Glutamatergic neuron (in vitro differentiated cells): ENCODE measurements at places on chromosomes 1 and 21. TPM values are rescaled to one million over a fixed set of nuclear protein-coding genes. Genes with fewer than 3 reads are reported as not detected.
A peak's percentile ranks its signal among the peaks of the same experiment; 100 is the strongest.

DNA sequence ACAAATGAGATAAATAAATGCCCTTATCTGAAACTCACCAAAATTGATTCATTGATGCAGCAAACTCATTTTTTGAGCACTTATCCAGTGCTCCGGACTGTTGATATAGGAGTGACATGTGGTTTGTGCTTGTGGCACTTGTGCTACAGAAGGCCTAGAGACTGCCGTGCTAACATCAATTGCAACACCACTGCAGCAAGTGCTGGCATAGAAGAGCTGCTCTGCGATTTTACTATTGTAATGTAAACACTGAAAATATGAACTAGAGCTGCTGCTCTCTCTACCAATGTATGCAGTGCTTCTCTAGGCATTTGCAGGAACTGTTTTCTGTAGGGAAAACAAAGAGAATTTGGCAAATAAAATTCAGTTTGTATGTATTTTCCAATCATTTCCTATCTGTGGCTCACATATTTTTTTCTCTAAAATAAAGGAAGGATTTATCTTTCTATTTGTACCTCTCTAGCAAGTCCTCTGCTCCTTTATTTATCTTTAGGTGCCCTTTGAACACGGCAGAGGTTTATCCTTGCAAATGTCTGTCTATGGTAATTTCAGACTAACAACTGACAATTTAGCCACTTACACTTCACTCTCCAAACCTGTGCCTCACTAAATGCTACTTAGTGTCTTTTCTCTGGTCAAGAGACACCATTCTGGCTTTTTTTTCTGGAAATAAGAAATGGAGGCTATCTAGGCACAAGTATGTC lies 409.5 kb upstream of the ADGRL2 start:
- no peak for DNase-seq

VN1R5 gene
- total RNA-seq = not detected

VAV3 gene
- total RNA-seq = 25.8 TPM

DNA sequence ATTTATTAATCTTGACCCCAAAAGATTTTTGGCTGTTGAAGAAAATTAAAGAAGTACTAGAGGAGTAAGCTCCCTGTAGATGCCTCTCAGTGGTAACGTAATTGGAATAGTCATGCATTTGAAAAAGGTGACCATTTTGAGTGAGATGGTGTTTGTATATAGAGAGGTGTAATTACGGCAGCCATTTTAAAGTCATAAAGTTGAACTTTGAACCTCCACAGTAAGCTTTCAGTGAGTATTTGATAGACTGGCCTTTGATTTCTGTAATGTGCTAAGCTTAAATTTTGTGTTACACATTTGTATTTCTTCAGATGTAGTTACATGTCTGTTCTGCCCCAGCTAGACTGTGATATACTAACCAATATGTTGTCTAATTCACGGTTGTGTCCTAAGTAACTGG lies 21.5 kb upstream of the TMCO2 start:
- no peak for DNase-seq

DNA sequence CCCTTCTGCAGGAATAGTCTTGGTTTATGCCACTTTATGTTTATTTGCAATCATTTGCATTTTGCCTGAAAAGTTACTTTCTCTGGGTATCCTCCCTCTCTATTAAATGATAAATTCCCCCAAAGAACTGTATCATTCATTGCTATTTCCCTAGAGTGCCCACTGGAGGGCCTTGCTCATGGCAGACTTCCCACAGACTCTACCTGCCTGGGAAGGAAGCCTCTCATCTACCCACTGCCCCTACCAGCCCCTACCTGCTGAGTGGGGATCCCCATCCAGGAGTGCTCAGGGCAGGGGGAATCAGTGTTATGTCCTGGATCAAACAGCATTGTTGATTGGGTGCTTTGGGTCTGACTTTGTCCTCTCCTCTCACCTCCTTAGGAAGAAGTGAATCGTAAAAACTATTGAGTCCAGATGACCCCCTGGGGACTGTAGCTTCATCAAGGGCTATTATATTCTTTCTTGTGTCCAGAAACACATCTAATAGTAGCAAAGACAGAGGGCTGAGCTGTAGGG lies 6.8 kb upstream of the LRRN2 start:
- DNase-seq = no peak

DNA sequence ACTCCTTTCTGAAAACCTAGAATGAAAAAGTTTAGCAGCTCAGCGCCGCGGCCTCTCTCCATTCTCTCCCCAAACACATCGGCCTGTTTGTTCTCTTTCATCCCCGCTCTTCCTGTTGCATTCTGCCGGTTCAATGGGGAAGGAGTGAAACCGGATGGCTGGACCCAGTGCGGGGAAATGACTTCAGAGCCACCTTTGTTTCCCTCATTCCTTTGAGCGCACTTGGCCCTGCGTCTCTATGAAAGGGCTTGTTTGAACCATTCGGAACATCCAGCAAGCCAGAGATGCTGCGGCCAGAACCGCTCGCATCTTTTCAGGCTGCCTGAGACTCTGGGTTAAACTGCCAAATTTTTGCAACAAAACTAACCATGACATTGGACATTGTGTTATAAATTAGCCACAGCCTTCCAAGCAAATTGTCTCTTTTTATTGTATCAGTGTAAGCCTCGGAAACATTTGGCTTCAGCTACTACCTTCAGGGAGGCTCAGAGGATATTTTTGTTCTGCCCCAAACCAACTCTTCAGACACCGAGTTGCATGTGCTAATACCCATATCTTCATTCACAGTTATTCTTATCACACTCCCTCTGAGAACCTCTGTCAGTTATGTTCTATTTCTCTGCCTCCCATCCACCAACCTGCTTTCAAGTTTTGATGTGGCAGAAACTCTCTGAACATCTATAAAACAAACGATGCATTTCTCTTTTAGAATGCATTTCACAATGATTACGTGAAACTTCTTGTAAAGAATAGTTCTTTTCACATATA lies 5.1 kb upstream of the OLIG1 start:
- no peak for DNase-seq

GRCh38 chr1:247386217-247386616 lies 29.8 kb upstream of the NLRP3 start:
- no peak for DNase-seq

AMY1C gene
- total RNA-seq = not detected

- no peak for DNase-seq
Observed at GRCh38 chr1:116712510-116712909, 41.7 kb upstream of the CD2 start.

- no peak for DNase-seq
Observed at GRCh38 chr1:40879482-40880175, 17.5 kb upstream of the CITED4 start.

- no peak for DNase-seq
Observed at GRCh38 chr1:45013551-45014209, 1.6 kb downstream of the UROD start.

- DNase-seq = no peak
Observed at GRCh38 chr1:65469889-65470340, 49.4 kb downstream of the LEPR start.

GPR61 gene
- total RNA-seq = 0.76 TPM

XKR8 gene
- 14.2 TPM for total RNA-seq

FCMR gene
- not detected for total RNA-seq

FNDC10 gene
- 11.9 TPM for total RNA-seq

GIPC2 gene
- total RNA-seq = not detected

DNA sequence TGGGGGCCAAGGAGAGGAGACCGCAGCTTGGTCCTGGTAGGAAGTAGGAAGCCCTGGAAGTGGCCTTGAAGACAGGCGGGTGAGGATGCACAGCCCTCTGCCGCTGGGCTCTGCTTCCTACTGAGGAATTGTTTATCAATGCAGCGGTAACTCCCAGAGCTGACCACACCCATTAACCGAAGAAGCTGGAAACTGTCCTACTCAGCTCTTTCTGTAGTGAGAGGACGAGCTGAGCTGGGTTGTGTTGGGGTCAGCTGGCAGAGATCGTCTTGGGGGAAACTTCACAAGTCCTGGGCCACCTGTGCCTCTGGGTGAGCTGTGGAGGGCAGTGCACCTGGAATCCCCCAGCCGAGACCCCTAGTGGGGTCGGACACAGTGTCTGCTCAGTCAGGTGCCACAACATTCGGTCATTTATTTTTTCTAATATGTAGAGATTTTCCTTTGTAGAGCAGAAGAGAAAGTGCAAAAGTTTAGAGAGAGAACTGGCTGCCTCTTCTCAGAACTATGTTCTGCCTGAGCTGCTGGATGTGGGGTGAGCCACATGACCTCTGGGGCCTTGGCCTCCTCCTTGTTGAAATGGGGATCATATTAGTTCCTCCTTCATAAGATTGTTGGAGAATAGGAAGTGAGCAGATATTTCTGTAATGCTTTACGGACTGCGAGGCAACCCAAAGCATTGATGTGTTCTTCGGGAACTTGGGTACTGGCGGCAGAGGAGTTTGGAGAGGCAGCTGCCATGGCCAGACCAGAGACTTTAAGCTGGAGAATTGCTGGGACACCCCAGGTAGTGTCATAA lies 3.6 kb downstream of the NECAP2 start:
- no peak for DNase-seq

DMRTA2 gene
- total RNA-seq = 0.42 TPM

GRCh38 chr21:18603980-18604379 lies 200.4 kb upstream of the TMPRSS15 start:
- no peak for DNase-seq

DNA sequence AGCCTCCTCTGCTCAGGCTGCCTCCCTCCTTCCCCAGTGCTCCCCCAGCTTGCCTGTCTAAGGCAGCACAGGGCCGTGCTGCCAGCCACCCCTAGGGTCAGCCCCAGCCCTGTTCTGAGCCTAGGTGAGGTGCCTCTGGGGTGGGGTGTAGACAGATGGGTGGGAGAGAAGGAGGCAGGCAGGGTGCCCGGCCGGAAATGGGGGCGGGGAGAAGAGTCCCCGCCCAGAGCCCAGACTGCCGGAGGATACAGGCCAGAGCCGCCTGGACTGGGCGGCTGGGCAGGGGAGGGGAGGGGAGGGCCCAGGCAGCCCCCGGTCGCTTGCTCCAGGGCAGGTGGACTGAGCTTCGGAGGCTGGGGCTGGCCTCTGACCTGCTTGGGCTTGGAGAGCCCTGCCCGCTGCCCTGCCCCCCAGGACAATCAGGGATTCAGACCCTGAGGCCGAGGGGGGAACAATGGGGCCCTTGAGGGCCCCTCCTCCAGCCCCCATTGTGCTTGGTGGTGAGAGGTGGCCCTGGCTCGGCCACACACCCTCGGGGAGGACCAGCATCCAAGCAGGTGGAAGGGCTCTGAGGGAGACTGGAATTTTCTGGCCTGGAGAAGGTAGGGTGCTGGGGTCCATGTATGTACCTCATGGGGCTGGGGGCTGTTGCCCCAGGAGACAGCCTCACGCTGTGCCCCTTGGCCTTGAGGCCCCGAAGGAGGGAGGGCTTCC lies at the start of gene GJC2:
TSS of gene GJC2 (plus strand) at position 525 of the 714 bp plus-strand sequence. CDS start 7,829 bp downstream, outside the sequence.
- peak; percentile 26 for DNase-seq

SH3GLB1 gene
- total RNA-seq = 113 TPM

- no peak for DNase-seq
Observed at GRCh38 chr21:29949991-29950390, 10.2 kb upstream of the GRIK1 start.

CLCA1 gene
- total RNA-seq = not detected

GRCh38 chr1:213194383-213194782 lies 143.3 kb downstream of the RPS6KC1 start:
- DNase-seq = no peak

DNA sequence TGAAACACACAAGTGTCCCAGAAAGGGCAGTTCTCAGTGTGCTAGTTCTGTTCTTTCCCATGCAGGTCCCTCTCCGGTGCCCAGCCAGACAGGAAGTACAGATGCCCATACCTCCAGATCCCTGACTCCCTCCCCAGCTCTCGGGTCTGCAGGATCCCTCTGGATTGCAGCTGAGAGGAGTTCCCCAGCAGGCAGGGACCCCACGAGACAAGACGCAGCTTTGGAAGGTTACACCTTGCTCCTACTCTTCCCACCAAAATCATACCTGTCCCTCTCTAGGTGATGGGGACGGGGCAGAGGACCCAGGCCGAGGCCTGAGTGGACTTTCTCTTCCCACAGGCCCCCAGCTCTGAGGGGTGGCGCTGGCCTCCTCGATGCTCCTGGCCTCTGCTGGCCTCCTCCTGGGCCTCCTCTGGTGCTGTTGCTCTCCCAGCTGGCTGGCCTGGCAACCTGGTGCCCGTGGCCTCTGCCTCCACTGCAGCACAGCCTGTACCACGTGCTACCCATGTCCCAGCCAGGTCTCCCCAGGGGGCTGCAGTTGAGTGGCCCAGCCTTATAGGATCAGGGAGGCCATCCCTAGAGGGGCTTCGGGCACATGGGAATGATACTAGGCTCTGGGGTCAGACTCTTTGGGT lies 9.4 kb downstream of the LDLRAD2 start:
- no peak for DNase-seq
